ENCODE measurements at places on chromosomes 12 and 14.

GRCh38 chr12:69447892-69448291, 22.3 kb upstream of the FRS2 start:
- DNase-seq: no peak

DNA sequence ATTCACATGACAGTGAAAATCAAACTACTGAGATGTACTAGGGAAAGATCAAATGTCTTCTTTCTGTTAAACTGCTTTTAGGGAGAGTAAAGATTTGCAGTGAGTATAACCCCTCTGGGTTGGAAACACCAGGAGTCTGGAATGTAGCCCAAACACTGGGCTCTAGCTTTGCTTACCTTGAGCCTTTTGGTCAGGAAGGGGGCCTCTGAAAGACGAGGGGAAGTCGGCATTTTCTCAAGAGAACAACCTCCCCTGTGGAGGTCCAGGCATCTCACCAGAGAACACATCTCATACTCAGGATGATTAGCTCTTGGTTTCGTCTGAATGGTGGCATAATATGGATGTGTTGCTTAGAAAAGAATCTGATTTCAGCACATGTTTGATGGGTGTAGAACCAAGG, 169.0 kb downstream of the ZFP36L1 start:
- DNase-seq: no peak

DNA sequence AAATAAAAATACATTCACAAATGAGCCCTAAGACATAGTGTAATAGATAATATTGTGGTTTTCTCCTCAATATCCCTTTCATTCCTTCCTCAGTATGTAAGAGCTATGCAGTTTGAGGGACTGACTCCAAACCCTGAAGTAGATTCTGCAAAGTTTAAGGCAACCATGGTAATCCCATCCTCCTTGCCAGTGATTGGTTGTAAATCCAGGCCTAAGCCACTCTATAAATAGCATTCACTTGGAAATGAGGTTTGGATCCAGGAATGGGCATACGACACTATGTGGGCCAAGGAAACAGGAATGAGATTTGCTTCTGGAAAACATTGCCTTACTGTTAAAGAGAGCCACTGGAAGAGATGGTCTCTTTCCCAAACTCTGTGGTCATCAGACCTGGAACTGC, 468.7 kb upstream of the SOX5 start:
- DNase-seq: no peak

DNA sequence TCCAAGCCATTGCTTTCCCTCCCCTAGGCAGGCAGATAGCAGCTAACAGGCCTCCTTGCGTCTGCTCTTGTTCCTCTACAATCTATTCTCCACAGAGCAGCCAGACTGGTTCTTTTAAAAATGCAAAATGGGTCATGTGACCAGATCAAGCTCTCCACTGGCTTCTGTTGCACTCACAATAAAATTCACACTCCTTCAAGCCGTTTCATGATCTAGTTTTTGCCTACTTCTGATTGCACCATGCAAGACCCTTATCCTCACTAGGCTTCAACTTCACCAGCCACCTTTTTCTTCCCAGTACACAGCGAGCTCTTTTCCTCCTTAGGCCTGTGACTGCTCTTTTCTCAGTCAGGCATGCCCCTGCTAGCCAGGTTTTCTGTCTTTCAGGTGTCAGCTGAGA, 6.1 kb upstream of the KRAS start:
- no peak for DNase-seq

DNA sequence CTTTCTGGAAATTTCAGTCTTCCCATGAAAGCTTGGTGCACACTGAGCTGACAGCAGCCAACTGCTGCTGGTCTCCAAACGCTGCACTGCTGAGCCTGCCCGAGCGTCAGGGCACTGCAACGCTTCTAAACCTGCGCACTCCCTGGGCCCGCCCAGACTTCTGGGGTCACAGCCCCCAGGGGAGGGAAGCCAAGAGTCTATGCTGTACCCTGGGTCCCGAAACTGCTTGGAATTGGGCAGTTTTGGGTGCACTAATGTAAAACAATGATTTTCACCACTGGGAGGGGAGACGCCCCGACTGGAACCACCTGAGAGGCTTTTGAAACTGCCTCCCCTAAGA, 32.0 kb downstream of the CCDC92 start:
- no peak for DNase-seq

GRCh38 chr12:19675361-19675760, 236.1 kb downstream of the AEBP2 start:
- no peak for DNase-seq

- peak; percentile 67 for DNase-seq
These were observed 157.5 kb upstream of the HIF1A start for GRCh38 chr14:61537563-61538463.

GRCh38 chr12:96098631-96099030, 63.2 kb upstream of the LTA4H start:
- DNase-seq: no peak

DNA sequence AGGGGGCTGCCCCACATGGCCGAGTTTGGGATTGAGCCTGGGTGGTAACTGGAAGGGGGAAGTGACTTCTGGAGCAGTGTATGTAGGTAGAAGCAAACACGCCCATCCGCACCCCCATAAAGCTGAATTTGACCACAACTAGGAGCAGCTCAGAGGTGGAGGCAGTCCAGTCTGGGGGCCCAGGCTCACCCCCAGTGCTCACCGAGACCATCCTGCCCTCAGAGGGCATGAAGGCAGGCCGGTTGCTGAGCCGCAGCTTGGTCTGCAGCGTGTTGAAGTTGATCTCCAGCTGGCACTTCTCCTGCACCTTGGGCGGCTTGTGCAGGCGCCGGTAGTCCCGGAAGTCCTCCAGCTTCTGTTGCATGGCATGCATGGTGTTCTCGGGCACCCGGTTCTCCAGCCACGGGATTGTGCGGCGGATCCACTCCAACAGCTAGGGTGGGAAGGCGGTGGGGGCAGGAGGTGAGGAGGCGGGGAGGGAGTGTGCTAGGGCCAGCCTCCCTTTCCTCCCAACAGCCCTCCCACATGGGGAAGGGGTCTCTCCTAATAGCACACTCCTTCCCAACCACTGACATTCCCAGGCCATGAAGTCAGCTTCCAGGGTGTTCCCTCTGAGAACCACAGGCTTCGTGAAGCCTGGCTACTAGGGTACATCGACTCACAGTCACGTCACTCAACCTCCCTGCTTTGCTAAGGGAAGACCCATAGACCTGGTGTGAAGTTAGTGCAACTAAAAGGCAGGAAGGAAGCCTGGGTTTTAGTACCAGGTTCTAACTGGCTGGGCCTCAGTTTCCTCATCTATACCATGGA, 87.0 kb downstream of the ACTN1 start:
- no peak for DNase-seq

- no peak for DNase-seq
These were observed 10.6 kb upstream of the SPPL3 start for GRCh38 chr12:120914794-120915193.

Measured in AG09309 (cell line).